ENCODE measurements at places on chromosomes 6 and 20.

- DNase-seq, result no peak
These were observed at the start of gene SMLR1 for GRCh38 chr6:130827247-130828149. Gene SMLR1, plus strand, starts transcription at chr6:130827406. Its CDS starts 8 bp downstream, at chr6:130827414.

GRCh38 chr20:42254673-42255072, 636.5 kb upstream of the CHD6 start:
- DNase-seq, result no peak

- no peak for DNase-seq
These were observed 21.9 kb upstream of the BEND6 start for GRCh38 chr6:56932910-56933477.

DNA sequence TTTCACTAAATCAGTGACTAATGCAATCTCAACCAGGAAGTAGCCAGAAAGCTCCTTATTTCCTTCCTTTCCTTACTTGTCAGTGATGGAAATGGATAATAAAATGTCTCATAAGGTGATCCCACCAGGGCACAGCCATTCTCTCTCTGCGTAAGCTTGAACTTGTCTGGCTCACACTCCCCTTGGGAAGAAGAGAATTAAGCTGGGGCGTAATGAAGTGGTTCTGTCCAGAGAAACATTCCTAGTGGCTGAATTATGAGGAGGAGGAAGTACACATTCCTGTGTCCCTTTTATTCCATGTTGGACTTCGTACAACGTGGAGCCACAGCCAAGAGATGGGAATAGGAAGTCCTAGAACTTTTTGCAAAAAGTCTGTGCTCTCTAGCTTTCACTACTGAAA, 93.7 kb downstream of the MTHFD1L start:
- no peak for DNase-seq

GRCh38 chr6:168937054-168937453, 316.6 kb downstream of the THBS2 start:
- DNase-seq, result no peak

DNA sequence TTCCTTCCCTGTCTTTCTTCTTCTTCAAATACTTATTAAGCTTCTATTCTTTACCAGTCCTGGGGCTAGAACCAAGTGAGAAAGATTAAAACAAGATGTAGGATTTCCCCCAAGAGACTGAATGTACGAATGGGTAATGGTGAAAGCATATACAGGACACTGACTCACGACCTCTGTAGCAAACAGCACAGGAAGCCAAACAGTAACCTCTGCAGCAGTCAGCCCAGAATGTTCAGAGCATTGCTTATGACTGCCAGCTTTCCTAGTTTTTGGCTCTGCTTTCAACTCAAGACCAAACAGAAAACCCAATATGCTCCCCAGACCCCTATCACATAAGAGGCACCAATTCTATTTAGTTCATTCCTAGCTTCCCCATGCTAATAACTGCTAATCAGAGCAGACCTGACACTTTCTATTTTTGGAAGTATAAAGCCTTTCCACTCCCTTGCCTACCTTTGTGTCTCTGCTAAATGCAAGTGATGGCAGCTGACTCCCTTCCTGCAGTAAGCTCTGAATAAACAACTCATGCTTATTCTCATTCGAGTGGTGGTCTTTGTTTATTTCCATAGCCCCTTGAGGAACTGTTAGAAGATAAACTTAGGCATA, 690.6 kb downstream of the EPM2A start:
- DNase-seq, result no peak

GRCh38 chr20:25054995-25055629, 2.8 kb downstream of the ACSS1 start:
- no peak for DNase-seq

DNA sequence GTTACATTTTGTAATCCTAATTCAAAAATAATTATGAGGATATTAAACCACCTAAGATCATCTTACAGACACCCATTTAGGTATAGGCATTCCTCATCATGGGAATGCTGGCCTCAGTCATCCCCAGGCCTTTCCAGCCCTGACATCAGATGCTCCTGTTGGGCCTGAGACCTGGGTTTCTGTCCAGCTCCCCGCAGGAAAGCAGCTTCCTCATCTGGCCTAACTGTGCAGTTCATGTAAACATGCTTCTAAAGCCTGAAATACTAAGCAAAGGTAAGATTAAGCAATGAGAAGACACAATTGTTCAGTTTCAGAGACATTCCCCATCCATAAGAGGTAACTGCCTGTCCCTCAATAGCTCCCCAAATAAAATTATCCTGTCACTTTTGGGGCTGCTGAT, 19.0 kb downstream of the ETV7 start:
- no peak for DNase-seq

DNA sequence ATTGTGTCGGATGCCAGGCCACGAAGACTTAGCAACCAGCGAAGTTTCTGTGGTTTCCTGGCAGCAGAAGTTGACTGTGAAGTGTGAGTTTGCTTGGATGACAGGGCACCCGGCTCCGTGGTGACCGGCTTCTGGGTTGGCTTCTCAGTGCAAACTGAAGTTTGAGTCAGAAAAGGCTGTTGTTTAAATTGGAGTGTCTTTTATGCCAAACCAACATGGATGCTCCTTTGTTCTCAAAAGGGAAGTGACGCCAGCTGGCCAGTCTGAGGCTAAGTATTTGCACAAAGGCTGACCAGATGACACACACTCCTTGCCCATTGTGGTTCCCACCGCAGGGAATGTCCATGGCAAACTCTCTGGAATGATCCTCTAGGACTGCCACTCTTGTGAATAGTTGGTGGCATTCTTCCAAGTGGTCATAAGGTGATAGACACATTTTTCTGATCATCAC, 164.8 kb upstream of the QKI start:
- DNase-seq, result no peak

DNA sequence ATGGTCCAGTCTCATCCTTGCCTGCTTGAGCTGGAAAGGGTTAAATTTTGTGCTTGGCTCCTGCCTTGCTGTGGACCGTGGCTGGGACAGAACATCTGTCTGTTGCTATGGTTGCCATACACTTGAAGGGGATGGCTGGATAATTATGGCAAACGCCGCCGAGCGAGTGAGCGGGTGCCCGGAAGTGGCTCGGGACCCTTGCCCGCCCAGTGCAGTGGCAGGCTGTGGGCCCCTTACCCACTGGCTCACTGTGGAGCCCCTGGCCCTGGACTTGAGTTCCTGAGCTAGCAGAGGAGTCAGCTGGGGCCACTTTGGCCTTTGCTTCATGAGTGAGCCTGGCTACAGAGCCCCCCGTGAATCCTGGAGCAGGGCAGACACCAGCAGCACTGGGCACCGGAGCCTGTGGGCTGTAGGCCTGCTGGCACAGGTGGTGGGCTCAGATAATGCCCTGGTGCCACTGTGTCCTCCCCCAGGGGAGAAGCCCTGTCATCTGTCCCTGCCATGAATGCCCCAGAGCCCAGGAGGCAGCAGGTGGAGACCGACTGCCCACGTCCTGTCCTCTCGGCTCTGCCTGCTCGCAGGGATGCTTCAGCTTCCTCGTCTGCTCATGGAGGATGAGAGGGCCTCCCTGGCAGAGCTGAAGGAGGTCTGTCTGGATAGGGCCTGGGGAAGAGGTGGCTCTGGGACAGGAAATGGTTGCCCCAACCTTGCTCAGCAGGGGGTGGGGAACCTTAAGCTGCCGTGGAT, 25.5 kb upstream of the NOL4L start:
- DNase-seq, result no peak

GRCh38 chr20:53967527-53967926, 102.9 kb downstream of the BCAS1 start:
- no peak for DNase-seq

GRCh38 chr6:8240301-8240700, 138.0 kb upstream of the EEF1E1 start:
- no peak for DNase-seq

DNA sequence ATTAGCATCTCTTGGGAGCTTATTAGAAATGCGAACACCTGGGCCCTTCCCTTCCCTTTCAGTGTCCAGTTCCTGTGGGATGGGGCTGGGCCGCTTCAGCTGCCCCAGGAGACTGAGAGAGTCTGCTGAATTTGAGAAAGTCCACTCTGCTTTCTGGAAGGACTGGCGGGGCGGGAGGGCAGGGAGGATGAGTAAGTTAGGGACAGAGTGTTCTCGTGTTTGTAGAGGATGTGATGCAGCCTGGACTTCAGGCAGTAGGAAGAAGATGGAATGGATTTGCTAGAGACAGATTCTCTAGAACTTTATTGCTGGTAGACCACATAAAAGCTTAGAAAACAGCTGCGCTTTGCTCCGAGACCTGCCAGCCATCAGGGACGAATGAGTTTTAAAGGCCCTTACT, 1.1 kb upstream of the TULP4 start:
- no peak for DNase-seq

Measured in activated CD4-positive, alpha-beta T cell treated with anti-CD3 and anti-CD28 coated beads, Interleukin-2, amount 50 U/mL, for 16 hours (primary cell).